ENCODE measurements at places on chromosomes 12 and 14.

GRCh38 chr14:62711351-62712023, 333.8 kb downstream of the KCNH5 start:
- H3K27ac ChIP-seq = no peak overlapping the region
- no peaks in the 10 kb centered on the region for H3K27me3 ChIP-seq
- no peak for DNase-seq
- no peak overlapping the region for H3K4me3 ChIP-seq

- H3K27me3 ChIP-seq = no peaks in the 10 kb centered on the region
- H3K27ac ChIP-seq = peak overlapping the region; percentile 96
- H3K36me3 ChIP-seq = peaks cover 8% of the 10 kb centered on the region
- H3K4me1 ChIP-seq = peaks cover 72% of the 10 kb centered on the region
These were observed 1.8 kb downstream of the SLC38A1 start for GRCh38 chr12:46266869-46267574.

DNA sequence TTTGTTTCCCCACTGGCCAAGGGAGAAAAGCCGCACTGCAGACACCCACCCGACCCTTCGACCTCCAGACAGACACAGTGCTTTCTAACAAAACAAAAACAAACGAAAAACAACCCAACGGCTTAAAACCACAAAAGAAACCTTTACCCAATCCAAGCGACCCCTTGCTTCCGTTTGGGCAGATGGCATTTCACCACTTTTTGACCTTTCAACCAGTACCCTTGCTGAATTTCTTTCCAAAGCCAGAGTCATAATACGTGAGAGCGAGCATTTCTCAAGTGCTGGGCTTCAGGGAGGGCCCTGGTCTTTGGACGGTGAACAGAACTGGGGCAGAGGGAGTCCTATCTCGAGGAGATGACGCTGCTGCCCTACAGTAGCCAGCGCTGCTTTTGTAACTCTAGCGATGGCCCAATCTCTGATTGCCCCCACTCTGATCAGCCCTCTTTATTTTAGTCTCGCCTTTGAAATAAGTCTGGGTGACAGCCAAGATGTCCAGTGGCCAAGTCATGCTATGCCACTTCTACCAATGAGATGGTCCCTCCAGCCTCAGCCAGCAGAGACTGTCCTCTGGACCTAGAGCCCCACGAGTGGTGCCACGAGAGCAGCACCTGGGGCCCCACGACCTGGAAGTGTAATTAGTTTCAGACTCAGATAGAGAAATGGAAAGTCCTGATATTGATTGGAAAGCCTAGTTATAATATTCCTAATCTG, 21.9 kb upstream of the ADIPOR2 start:
- H3K27me3 ChIP-seq = no peaks in the 10 kb centered on the region
- no peak overlapping the region for H3K27ac ChIP-seq
- H3K36me3 ChIP-seq = no peaks in the 10 kb centered on the region
- H3K4me1 ChIP-seq = peaks cover 30% of the 10 kb centered on the region

- H3K27ac ChIP-seq = no peak overlapping the region
- no peaks in the 10 kb centered on the region for H3K4me1 ChIP-seq
- H3K4me3 ChIP-seq = no peak overlapping the region
- no peak for DNase-seq
These were observed 108.0 kb downstream of the LIN7A start for GRCh38 chr12:80829767-80830166.

DNA sequence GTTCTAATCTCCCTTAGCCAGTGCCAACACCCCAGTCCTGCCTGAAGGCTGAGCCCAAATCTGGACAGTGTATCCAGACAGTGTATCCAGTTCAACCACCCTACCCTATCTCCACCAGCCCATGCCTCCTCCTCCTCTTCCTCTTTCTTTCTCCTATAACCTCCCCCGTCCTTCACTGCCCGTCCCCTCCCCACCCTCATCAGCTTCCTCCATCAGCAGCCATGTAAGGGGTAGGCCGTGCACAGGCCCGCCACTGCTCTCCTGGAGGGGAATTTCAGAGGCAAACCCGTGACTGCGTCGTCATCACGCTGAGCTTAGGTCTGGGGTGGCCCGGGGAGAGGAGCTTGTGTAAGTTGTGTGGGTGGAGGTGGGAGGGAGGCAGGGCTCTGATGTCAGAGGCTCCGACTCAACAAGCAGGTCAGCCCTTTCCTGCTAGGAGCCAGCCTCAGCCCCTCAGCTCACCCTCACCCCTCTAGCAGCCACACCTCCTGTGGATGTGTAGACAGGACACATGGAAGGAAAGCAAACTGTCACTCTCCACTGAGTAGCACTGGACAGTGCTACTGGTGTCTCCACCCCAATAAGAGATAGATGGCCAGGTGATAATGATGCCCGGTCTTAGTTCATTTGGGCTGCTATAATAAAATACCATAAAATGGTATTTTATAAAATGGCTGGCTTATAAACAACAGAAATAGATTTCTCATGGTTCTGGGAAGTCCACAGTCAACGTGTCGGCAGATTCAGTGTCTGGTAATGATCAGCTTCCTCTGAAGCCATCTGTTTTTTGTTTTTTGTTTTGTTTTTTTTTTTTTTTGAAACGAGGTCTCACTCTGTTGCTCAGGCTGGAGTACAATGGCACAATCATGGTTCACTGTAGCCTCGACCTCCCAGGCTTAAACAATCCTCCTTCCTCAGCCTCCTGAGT, 50.5 kb downstream of the IRF2BPL start:
- H3K36me3 ChIP-seq = no peaks in the 10 kb centered on the region
- peak; percentile 75 for DNase-seq
- H3K4me1 ChIP-seq = peaks cover 10% of the 10 kb centered on the region
- no peaks in the 10 kb centered on the region for H3K27me3 ChIP-seq

DNA sequence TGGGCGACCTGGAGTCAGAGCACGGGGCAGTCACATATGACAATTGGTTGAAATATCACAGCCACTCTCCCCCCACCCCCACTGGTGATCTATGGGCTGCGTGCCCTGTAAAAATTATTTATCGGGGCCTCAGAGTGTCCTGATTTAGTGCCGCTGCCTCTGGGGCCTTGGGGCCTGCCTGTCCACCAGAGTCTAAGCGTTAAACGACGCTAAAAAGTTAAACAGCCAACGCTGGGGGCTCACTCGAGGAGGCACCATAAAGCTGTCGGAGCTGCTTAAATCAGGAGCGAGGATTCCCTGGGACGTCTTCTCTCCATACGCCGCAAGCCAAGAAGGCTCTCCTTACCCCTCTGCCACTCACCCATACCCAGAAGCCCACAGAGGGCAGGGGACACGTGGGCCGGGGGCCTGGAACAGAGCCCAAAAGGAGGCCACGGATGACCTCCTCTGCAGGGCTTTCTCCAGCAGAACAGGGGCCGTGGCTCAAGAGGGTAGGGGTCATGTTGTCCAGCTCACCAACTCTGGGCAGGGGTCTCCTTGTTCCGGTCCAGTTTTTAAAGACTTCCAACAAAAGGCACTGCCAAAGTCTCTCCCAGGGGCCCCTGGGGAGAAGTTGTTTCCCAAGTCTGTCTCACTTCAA, 42.2 kb downstream of the SMUG1 start:
- H3K27ac ChIP-seq = no peak overlapping the region
- no peak overlapping the region for H3K4me3 ChIP-seq
- no peak for DNase-seq
- H3K4me1 ChIP-seq = no peaks in the 10 kb centered on the region
- H3K27me3 ChIP-seq = no peaks in the 10 kb centered on the region
- no peaks in the 10 kb centered on the region for H3K36me3 ChIP-seq

DNA sequence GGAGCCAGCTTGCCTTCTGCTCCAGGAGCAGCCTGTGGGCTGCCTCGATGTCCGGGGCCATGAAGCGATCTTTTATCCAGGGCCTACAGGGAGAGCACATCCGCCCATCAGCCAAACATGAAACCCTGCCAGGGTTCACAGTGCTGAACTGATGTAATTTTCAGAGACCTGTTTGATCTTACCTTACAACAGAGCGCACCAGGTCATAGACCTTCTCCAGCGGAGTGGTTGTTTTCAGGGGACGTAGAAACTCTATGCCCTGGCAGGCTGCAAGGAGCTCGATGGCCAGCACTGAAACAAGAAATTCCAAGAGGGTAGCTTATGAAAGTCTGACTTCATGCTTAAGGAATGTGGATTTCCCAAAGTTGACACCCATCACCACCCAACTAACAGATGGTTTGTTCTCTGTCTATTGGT, 19.7 kb downstream of the HAL start:
- H3K4me1 ChIP-seq = no peaks in the 10 kb centered on the region
- no peak overlapping the region for H3K27ac ChIP-seq
- DNase-seq = no peak
- no peaks in the 10 kb centered on the region for H3K36me3 ChIP-seq

- no peaks in the 10 kb centered on the region for H3K36me3 ChIP-seq
- H3K27ac ChIP-seq = no peak overlapping the region
- no peaks in the 10 kb centered on the region for H3K4me1 ChIP-seq
These were observed 623.3 kb upstream of the FOXG1 start for GRCh38 chr14:28143316-28143715.

DNA sequence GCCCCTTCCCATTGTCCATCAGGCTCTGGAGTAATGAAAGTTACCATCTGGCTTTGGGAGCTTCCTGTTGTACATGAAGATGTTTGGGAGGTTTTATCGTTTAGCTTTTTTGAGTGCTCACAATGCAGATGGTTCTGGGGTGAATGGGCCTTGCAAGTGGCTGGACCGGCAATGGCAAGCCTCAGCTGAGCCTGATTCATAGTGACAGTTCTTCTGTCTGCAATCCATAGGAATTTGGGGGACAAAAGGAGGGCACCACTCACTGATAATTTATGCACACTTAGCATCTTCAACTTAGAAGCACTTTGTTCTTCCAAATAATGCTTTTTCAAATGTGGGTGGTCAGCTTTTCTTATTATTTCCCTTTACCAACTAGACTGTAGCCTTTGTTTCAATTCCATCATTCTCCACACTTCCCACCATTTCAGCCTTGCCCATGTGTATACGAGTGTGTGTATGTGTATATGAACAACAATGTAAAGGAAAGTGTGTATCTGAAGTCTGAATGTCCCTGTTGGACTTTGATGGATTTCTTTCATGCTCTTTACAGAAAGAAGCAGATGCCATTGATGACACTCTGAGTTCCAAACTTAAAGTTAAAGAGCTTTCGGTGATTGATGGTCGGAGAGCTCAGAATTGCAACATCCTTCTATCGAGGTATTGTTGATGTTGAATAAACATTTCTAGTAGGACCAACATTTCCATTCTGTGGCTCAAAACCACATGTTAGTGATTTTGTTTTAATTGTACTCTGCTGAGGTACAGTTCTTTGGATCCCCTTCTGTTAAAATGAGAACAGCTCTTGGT, 125.5 kb downstream of the GPR135 start:
- H3K27me3 ChIP-seq = no peaks in the 10 kb centered on the region
- H3K36me3 ChIP-seq = peaks cover 8% of the 10 kb centered on the region
- no peaks in the 10 kb centered on the region for H3K4me1 ChIP-seq
- DNase-seq = no peak
- H3K4me3 ChIP-seq = no peak overlapping the region

DNA sequence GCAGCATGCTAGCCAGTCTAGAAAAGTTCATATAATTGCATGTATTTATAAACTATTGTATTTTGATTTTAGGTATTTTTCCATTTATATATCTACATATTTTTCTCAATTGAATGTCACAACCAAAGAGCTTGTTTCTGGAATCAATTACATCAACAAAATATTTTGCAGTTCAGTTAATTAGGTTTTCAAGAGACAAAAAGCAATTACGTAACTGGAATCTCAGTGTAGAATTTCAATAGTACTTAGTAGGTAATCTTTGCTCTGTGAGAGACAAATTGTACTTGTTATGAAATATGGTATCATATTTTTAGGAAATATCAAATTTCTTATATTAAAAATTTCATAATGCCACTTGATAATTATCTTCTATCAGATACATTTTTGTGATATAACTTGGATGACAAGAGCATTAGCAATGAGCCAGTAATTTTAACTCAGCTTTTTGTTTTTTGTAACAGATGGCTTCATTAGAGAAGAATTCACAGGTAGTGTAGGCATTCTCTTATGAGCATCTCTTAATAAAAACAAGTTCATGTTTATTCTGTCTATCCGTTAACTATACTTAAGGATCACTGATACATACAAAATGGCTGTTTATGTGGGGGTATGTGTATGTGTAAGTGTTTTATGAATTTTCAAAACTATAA, 774.7 kb downstream of the C12orf50 start:
- H3K27ac ChIP-seq = no peak overlapping the region
- no peaks in the 10 kb centered on the region for H3K4me1 ChIP-seq
- H3K27me3 ChIP-seq = no peaks in the 10 kb centered on the region
- no peak overlapping the region for H3K4me3 ChIP-seq
- no peak for DNase-seq

DNA sequence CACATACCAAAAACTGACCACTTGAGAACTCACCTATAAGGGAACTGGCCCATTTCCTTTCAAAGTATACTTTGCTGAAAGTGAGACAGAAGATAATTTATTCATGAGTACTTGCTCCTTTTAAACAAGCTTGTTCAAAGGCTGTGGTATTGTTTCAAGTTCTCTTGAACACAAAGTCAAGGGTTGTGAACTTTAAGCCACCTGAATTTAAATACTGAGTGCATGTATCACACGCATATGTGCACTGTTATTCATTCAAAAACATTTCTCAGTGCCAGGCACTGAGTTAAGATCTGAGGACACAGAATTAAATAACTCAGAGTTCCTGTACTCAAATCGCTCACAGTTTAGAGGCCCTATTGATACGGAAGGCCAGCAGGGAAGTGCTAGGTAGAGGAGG, 19.1 kb upstream of the LDHB start:
- no peaks in the 10 kb centered on the region for H3K27me3 ChIP-seq
- H3K4me1 ChIP-seq = peaks cover 37% of the 10 kb centered on the region
- no peaks in the 10 kb centered on the region for H3K36me3 ChIP-seq
- DNase-seq = peak; percentile 61

DNA sequence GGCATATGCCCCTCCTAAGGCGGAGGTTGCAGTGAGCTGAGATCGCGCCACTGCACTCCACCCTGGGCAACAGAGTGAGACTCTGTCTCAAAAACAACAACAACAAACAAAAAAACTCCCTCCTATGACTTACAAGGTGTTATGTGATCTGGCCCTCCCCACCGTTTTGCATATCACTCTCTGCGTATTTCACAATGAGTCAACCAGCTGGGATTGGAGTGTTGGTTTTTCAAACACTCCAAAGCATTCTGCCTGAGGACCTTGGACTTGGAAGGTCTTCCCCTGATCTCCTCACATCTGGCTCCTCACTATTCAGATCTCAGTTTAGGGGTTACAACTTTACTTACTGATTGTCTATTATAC, 14.0 kb downstream of the MANSC1 start:
- no peak overlapping the region for H3K27ac ChIP-seq
- H3K4me1 ChIP-seq = no peaks in the 10 kb centered on the region
- no peak for DNase-seq
- no peaks in the 10 kb centered on the region for H3K36me3 ChIP-seq
- no peaks in the 10 kb centered on the region for H3K27me3 ChIP-seq

- no peaks in the 10 kb centered on the region for H3K4me1 ChIP-seq
- no peak overlapping the region for H3K4me3 ChIP-seq
- H3K36me3 ChIP-seq = no peaks in the 10 kb centered on the region
- H3K27me3 ChIP-seq = no peaks in the 10 kb centered on the region
These were observed 263.9 kb downstream of the KCNC2 start for GRCh38 chr12:74945771-74946198.

DNA sequence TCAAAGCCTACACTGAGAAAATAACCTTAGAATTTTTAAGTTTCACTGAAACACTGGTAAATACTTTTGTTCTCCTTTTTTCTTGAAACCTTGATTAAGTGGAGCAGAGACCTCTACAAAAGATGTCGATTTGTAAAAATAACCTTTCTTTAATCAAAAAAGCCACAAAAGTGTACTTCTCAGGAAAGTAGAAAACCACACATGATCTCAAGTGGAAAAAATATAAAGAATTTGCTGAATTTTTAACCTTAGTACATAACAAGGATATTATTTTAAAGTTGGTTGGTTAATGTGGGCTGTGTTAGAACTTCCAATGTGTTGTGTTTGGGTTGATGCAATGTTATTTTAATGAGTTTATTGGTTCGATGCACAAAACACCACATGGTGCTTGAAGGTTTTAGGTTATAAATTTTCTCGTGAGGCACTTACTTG, 8.6 kb downstream of the LGR5 start:
- H3K4me1 ChIP-seq = no peaks in the 10 kb centered on the region
- H3K27ac ChIP-seq = no peak overlapping the region
- H3K36me3 ChIP-seq = no peaks in the 10 kb centered on the region
- no peak overlapping the region for H3K4me3 ChIP-seq

All from CD4-positive, CD25-positive, alpha-beta regulatory T cell (primary cell).